ENCODE measurements at places on chromosomes 7 and 10.

DNA sequence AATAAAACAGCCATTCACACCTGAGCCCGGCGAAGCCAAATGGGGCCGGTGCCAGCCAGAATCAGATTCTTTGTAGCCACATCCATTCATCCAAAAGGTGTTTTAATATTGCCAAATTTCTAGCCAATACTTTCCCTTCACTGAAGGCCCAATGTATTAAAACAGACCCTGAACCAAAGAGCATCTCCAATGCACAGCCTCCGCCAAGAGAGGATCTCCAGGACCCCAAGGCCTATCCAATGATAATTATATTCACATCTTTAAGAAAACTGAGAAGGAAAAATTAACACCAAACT, 12.2 kb downstream of the EBF3 start:
- no peak for DNase-seq

DNA sequence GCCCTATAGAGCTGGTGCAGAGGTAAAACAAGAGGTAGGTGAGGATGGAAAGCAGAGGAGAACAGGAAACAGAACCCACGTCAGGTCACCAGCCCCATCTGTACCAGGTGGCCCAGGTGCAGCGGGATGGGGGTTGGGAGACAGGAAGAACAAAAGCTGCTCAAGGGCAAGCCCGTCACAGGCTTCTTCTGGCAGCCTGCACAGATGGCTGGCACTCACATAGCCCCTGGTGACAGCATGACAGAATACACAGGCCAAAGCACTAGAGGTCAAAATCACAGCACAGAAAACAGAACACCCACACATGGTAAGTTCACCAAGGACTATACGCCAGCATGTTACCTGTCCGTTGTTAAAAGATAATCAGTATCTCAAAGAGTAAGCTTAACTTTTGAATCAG, 126.8 kb downstream of the GALNT11 start:
- DNase-seq, result no peak

DNA sequence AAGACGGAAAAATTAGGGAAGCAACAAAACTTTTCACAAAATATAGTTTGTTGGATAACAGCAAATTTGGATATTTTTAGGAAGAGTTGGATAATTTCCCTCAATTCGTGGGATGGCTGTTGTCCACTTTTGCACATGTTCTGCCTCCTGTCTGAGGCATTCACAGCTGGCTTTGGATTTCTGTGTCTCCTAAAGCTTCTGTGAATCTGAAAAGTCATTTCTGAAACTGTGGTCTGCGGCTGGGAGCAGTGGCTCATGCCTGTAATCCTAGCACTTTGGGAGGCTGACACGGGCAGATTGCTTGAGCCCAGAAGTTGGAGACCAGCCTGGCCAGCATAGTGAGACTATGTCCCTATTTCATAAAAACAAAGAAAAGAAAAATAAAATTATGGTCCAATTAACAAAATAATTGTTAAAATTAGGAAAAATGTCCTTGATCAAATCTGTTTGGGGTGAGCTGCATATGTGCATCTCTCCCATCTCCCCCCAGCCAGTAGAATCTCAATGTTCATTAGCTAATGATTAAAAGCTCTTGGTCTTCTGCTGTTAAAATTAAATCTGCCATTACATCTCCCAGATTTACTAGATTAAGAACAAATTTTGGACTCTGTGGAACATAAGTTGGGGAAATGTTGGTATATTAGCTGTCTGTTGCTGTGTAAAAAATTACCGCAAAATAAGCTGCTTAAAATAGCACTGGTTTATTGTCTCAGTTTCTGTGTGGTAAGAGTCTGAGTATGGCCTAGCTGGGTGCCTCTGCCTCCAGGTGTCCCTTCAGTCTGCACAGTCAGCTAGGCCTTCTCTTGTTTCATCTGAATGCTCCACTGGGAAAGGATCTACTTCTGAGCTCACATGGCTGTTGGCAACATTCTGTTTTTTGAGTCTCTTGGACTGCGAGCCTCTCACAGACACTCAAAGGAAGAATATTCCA, 332.0 kb upstream of the FZD1 start:
- no peak for DNase-seq

- DNase-seq, result no peak
Observed at GRCh38 chr10:98323221-98324164, 55.5 kb upstream of the LOXL4 start.

- DNase-seq, result no peak
Observed at GRCh38 chr7:132090444-132090843, 485.8 kb downstream of the PLXNA4 start.

All from stimulated activated naive CD4-positive, alpha-beta T cell treated with Interleukin-2 at 50 U/mL for 16 hours (primary cell).